ENCODE measurements at places on chromosomes 3 and 15. TPM values are rescaled to one million over a fixed set of nuclear protein-coding genes. Genes with fewer than 3 reads are reported as not detected.

Gene CCDC54
- total RNA-seq, result not detected

Gene CORO2B
- 0.08 TPM for total RNA-seq

Gene TRIM42
- total RNA-seq, result not detected

Gene SPINK8
- not detected for total RNA-seq

Gene WDR49
- 0.16 TPM for total RNA-seq

Gene XCR1
- not detected for total RNA-seq

Gene OCA2
- total RNA-seq, result not detected

Gene KLHL40
- not detected for total RNA-seq

Gene ATP13A5
- not detected for total RNA-seq

Gene PRICKLE2
- total RNA-seq, result not detected

Gene GOLGA8M
- total RNA-seq, result not detected

All from activated T-cell treated with anti-CD3 and anti-CD28 coated beads, Interleukin-2, amount 50 U/mL, for 4 hours (primary cell).